Germinal center (tissue), 1 donor: ENCODE measurements at places on chromosomes 3 and 15.

DNA sequence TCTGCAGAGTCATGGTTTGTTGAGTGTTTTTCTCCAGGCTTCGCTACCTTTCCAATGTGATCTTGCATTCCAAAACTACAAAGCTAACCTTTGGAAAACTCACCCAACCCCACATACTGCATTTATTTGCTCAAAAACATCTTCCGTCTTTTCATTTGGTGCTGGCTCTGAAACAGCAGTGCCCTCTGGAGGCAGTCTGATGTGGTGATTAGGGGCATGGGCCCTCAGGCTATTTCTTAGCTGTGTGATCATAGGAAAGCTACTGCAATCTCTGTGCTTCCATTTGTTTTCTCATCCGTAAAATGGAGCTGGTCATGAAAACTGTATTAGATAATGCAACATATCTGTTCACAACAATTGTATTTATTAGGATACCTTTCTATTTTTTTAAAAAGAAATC, 47.0 kb downstream of the MTHFS start:
- no peak for DNase-seq

DNA sequence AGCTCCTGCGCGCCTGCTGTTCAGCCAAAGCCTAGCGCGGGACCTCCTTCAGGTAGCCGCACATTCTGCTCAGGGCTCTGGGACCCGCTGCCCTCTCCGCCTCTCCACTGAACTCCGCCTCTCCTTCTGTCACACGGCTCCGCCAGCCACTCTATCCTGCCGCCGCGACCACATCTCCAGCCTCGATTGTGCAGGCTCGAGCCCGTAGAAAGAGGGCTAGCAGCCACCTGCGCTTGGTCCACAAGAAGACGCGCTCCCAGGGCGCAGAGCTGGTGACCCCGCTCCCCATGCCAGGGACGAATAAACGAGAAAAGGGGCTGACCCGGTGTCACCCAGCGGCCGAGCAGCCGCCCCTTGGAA, 1.1 kb upstream of the VIPR1 start:
- DNase-seq = no peak

DNA sequence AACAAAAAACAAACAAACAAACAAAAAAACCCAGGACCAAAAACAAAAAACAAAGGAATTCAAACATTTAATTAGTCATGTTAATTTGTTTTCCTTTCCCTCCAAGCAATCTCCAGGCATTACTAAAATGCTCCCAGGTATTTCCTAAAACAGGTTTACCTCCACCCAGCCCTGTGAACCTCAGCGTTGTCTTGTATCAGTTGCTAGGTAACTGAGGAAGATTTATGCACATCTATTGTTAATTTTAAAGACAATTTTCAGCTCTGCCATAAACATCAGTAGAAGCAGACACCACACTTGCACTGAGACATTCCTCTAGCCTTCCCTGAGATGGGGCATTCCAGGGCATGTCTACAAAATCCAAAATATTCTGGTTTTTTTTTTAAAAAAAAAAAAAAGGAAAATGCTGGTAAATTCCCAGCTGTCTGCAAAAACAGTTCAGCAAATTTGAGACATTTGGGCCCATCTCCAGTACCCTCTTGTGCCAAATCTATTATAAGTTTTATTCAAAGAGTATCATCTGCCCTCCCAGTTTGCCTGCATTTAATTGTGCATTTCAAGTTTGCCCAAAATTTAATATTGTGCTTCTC, 227.6 kb downstream of the ADAMTS9 start:
- DNase-seq = no peak

DNA sequence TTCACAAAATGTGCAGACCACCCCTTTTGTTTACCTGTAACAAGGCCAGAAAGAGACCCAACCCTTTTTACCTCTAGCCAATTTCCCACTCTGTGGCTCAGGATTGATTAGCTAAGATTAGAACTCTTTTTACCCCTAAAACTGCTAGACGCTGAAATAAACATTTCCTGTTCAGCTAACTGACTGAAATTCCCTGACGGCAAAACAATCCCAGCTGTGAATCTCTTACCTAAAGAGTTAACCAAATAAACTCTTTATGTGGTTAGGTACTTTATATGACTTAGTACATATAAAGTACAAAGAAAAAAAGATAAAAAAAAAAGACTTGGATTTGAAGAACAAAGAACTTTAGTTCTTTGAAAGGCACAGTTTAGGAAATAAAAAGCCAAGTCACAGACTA, 988.7 kb downstream of the FHIT start:
- DNase-seq = no peak

- no peak for DNase-seq
These were observed 34.5 kb upstream of the SPTSSB start for GRCh38 chr3:161405836-161406235.

GRCh38 chr15:85769182-85769900, 25.4 kb downstream of the KLHL25 start:
- no peak for DNase-seq

GRCh38 chr3:46091046-46091445, 63.8 kb upstream of the XCR1 start:
- DNase-seq = no peak

- DNase-seq = no peak
These were observed 292.4 kb upstream of the SGO1 start for GRCh38 chr3:20478436-20478835.

DNA sequence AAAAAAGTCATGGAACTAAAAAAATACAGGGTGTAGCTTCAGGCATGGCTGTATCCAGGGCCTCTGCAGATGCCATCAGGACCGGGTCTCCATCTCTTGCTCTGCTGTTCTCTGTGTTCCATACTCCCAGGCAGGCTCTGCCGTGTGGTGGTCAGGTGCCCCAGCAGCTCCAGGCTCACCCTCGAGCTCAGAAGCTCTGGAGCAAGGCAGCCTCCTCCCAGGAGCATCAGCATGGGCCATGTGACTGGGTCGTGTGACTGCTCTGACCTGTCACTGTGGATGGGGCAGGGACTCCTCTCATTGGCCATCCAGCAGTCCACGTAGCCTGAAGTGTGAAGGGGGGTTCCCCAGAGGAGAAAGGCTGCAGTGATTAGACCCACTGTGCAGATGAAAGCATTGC, 8.5 kb downstream of the FBLN2 start:
- no peak for DNase-seq
